Activated T-helper 1 cell treated with anti-CD3 and anti-CD28 coated beads, Interleukin-12 subunit alpha, Interleukin-12 subunit beta, Interleukin-2, Interleukin-4 antibody, amounts not matched to agents 30 ng/mL and 10 ng/mL and 1 ng/mL, durations not matched to agents 14 hours and 24 hours and 36 hours (primary cell): ENCODE measurements at places on chromosomes 1 and 21. TPM values are rescaled to one million over a fixed set of nuclear protein-coding genes. Genes with fewer than 3 reads are reported as not detected.

The KRTAP19-6 gene
- not detected in 2 replicates for total RNA-seq

The VANGL2 gene
- total RNA-seq: not detected in 2 replicates

The OR10Z1 gene
- total RNA-seq: not detected in 2 replicates

The OR2C3 gene
- total RNA-seq: not detected in 2 replicates

The MXRA8 gene
- total RNA-seq: 0.18 and 0.20 TPM in 2 replicates

The FNDC5 gene
- not detected in 2 replicates for total RNA-seq

The OR2L3 gene
- not detected in 2 replicates for total RNA-seq
